ENCODE measurements at places on chromosomes 11 and 22. TPM values are rescaled to one million over a fixed set of nuclear protein-coding genes. Genes with fewer than 3 reads are reported as not detected.

ISX gene
- not detected for total RNA-seq

MICALL1 gene
- 19.6 TPM for total RNA-seq

HBE1 gene
- not detected for total RNA-seq

MMP7 gene
- 22.7 TPM for total RNA-seq

RIBC2 gene
- total RNA-seq, result 2.6 TPM

MAPK12 gene
- total RNA-seq, result 17.6 TPM

PCSK7 gene
- total RNA-seq, result 14.8 TPM

H19 gene
- 6.6 TPM for total RNA-seq

SCUBE2 gene
- total RNA-seq, result 0.43 TPM

OR8D1 gene
- total RNA-seq, result not detected
